T-helper 2 cell (primary cell): ENCODE measurements at places on chromosomes 3 and 15.

GRCh38 chr3:48411606-48412374 lies 18.1 kb downstream of the PLXNB1 start:
- no peak for DNase-seq

DNA sequence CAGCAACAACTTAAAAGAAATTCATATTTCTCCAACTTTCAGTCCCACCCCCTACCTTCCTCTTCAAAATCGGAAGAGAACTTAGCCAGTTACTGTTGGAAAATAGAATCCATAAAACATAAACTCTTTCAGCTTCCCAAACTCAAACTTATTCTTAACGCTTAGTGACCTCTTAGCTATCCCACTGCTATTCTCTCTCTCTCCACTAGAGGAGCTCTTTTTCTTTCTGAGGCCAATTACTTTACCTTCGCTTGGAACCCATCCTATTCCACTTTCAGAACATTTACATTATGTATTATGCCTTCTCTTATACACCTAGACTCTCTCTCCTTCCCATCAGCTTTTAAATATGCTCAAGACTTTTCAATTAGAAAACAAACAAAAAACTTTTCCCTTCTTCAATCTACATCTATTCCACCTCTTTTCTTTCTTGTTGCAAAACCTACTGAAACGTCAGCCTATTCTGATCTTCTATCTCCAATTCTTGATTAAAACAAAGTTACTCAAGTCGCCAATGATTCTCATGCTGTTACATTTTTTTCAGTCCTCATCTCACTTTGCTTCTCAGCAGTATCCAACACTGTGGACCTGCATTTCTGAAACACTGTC lies 13.4 kb upstream of the GHSR start:
- no peak for DNase-seq

DNA sequence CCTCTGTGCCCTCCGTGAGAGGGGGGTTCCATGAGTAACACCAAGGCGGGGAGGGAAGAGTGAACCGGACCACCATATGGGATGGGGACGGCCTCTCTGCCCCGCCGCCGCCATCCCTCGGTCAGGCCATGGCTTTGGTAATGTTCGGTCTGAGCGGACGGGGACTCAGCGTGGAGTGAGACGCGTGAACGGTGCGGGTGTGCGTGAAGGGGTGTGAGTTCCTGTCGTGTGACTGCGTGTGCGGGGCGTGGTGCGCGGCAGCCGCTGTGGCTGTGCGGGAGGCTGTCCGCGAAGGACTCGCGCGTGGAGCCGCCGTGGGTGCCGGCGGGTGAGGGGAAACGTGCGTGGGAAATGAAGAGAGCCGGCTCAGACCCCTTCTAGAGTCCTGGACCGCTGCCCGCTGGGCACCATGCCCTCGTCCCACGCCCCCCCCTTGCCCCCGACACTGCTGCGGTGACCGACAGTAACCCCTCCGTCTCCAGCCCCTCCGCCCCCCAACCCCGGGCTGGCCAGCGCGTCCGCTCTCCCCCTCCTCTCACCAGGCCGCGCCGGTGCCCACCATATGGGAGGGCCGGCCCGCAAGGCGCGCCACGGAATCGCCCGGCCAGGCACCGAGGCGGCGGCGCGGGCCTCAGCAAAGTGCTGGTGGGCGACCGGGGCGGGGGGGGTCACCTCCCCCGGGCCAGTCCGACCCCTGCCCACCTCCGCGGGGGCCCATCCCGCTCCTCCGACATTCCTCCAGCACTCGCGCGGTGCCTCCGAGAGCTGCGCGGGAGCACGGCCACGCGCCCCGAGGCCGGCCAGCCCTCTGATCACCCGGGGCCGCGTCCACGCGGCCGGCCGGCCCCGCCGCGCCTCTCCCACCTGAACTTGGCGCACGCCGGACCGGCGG lies 589 bp downstream of the KLF15 start:
- no peak for DNase-seq

GRCh38 chr15:93826790-93827189 lies 404.6 kb upstream of the MCTP2 start:
- DNase-seq: no peak

- DNase-seq: no peak
Measured at GRCh38 chr3:66609660-66610561, 109.1 kb upstream of the LRIG1 start.

DNA sequence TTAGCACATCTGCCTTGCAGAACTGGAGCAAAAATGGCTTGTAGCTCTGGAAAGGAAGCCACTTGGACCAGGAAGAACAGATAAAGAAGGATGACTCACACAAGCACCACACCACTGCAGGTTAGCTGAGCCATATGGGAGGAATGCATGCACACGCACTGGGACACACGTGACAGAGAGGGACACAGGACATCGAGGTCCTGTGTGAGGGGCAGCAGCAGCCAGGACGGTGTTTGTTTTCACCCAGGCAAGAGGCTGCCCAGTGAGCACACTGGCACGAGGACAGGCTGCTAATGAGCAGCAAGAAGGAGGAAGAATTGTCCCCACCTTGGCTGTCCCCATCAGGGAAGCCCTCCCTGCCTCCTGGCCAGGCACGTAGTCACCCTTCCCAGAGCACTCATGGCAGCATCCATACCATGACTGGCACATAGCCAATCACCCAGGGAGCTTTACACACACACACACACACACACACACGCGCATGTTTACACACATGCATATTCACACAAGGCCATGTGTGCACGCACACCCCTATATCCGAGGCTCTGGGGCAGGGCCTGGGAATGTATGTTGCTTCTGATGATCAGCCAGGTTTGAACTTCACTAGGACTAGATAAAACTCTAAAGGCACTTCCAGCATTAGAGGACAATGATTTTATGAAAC lies 24.0 kb upstream of the SPTBN5 start:
- no peak for DNase-seq

GRCh38 chr3:105402287-105402801 lies 35.6 kb downstream of the ALCAM start:
- DNase-seq: no peak

DNA sequence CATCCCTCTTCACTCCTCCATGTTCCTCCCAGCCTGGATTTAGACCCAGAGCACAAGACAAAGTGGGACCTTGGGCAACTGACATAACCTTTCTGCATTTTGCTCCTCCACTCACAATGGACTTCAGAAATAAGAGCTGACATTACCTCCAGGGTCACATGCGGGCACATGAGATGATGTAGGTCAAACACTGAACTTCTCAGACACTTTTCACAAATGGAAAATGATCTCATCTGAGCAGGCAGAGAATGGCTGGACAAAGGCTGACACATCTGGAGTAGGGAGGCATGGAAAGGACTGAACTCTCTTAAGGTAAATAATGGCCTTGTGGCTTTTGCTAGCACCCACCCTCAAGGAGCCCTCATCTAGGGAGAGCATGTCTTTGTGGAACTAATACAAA lies 849.2 kb upstream of the CFAP20DC start:
- DNase-seq: no peak

DNA sequence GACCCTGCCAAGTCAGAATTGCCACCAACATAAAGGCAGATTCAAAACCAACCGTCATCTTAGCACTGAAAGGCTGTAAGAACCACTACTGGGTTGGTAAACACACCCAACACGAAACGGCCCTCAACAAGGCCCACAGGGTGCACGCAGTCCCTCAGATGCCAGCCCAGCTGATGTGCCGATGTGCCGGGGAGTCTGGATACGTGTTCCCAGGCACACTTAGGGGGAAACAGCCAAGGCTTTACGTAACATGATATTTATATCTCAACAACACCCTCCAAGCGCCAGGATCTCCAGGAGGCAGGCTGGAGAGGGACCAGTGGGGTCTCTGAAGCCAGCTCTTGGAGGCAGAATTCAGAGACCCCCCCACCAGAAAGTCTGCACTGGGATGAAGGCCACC lies 14.2 kb downstream of the POC1A start:
- DNase-seq: no peak

DNA sequence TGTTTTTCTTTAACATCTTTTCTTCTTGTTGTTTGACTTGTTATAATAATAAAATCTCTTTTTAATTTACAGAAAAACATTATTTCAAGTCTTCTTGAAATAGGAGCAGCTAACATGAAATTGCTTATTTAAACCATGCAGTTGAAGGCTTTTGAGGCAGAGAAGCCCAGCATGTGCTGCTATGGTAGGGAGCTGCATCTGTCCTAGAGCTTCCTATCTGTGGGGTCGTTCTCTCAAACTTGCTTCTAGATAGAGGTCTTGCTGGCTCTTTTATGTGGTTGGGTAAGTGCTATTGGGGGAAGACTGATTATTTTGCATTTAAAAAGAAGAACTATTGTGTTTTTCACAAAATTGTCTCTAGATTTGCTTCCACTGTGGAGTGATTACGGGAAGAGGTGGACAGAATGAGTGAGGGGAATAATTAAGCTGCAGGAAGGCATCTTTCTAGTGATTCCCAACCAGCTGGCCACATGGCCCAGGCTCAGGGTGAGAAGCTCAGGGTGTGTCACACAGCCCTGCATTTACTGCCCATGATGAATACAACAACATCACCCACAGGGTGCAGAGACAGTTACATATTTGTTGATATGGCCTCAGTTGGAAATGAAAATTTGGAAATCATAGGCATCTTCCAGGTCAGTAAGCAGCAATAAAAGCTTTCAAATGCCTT lies 98.7 kb downstream of the CHST2 start:
- DNase-seq: no peak

GRCh38 chr15:62945063-62945462 lies 97.5 kb upstream of the TPM1 start:
- DNase-seq: no peak
